ENCODE measurements at places on chromosomes 1 and 21. TPM values are rescaled to one million over a fixed set of nuclear protein-coding genes. Genes with fewer than 3 reads are reported as not detected.

DNA sequence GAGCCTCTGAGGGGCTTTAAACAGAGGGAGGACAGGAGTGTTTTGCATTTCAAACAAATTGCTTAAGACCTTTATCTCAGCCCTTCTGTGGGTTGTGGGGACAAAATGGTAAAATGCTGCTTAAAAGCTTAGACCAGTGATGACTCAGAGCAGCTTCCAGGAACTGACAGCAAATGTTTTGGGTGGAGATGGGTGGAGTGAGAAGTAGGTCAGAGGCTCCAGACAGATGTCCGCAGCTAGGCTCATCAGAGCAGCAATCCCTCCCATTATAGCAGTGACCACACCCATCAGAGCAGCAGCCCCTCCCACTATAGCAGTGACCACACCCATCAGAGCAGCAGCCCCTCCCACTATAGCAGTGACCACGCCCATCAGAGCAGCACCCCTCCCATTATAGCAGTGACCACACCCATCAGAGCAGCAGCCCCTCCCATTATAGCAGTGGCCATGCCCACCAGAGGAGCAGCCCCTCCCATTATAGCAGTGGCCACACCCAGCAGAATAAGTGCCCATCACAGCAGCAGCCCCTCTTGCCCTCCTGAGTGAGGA lies 532.2 kb downstream of the MATN1 start:
- DNase-seq: peak; percentile 37

DNA sequence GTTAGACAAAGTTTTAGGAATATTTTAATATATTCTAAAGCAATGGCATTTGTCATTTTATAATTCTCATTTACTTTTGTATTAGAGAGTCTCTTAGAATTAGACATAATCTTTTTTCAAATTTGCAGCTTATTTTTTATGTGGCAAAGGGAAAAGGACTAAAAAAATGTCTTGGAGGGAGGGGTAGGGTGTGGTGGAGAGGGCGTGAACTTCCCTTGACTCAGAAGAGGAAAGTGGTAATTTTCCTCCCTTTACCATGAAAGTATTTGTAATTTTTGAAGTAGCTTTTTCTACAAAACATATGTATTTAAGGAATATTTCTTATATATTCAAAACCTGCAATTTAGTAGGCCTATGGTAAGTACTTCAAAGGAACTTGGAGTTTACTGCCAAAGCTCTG lies 6.9 kb upstream of the RABGAP1L start:
- DNase-seq: no peak

- DNase-seq: no peak
These were observed 236.2 kb upstream of the RRP15 start for GRCh38 chr1:218048828-218049420.

TSPAN2 gene
- total RNA-seq: 0.98 TPM

CACYBP gene
- 194 TPM for total RNA-seq
